ENCODE measurements at places on chromosomes 5 and 9. TPM values are rescaled to one million over a fixed set of nuclear protein-coding genes. Genes with fewer than 3 reads are reported as not detected.

DNA sequence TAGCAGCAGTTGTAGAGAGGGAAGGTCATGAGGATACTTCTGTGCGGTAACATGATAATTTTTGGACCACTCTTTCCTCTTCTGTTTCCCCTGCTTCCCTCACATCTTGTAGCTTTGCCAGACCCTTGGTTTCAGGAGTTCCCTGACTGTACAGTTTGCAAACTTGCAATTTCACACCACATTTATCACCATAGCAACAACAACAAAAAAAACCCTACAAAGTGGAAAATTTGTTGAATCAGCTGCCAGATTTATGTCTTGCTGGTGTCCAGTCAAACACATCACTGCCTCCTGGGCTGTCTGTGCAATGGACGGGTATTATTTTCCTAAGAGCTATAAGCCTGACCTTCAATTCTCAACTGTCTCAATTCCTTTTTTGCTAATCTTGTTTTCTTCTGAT, 751.6 kb downstream of the TLR4 start:
- H3K4me3 ChIP-seq = no peak overlapping the region
- H3K36me3 ChIP-seq = no peaks in the 10 kb centered on the region
- no peak overlapping the region for H3K27ac ChIP-seq

DNA sequence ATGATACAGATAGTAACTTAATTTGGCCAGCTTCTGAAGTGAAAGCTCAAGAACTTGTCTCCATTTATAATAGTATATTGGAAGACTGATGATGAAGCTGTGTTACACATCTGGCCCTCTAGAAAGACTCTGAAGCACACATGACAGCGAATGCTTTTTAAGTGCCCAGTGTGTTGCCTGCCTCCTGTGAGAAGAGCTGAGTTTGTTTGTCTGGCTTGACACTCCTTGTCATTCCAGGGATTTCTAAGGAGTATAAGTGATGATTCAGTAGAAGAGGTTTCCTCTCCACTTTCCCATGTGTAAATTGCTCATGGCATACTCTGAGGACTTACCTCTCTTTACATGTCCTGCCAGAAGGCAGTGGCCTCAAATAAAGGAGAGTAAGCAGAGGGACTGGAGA, 30.4 kb upstream of the LRRTM2 start:
- H3K4me1 ChIP-seq = no peaks in the 10 kb centered on the region
- H3K27ac ChIP-seq = no peak overlapping the region
- H3K4me3 ChIP-seq = no peak overlapping the region
- DNase-seq = no peak
- H3K36me3 ChIP-seq = peaks cover 43% of the 10 kb centered on the region
- H3K27me3 ChIP-seq = no peaks in the 10 kb centered on the region

Gene WNK2
- 19.2 TPM for polyA plus RNA-seq

Gene PDE4D
- 4.9 TPM for polyA plus RNA-seq

Gene CSNK1A1
- polyA plus RNA-seq = 105 TPM

- H3K4me1 ChIP-seq = peaks cover 3% of the 10 kb centered on the region
- no peak overlapping the region for H3K27ac ChIP-seq
- no peak overlapping the region for H3K4me3 ChIP-seq
- DNase-seq = no peak
- no peaks in the 10 kb centered on the region for H3K27me3 ChIP-seq
These were observed 416.5 kb downstream of the MLLT3 start for GRCh38 chr9:20205821-20206220.

DNA sequence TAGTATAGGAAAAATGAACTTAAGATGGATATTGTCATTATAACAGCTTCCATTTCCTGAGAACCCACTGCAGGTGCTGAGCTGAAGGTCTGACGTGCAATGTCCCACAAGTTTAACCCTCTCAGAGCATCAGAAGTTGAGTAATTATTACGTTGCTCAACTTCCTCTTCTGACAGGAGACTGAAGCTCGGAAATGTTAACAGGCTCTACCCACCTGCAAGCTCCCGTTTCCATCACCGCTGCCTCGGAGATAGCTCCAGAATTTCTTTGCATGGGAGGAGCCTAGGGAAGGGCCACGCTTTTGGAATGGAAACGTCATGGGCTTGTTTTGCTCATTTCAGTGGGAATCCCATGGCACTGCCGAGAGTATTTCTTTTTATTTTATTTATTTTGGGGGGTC, 1.0 kb upstream of the NTMT1 start:
- H3K36me3 ChIP-seq = peaks cover 24% of the 10 kb centered on the region
- H3K27ac ChIP-seq = no peak overlapping the region
- peaks cover 31% of the 10 kb centered on the region for H3K4me1 ChIP-seq
- DNase-seq = no peak
- no peaks in the 10 kb centered on the region for H3K27me3 ChIP-seq

DNA sequence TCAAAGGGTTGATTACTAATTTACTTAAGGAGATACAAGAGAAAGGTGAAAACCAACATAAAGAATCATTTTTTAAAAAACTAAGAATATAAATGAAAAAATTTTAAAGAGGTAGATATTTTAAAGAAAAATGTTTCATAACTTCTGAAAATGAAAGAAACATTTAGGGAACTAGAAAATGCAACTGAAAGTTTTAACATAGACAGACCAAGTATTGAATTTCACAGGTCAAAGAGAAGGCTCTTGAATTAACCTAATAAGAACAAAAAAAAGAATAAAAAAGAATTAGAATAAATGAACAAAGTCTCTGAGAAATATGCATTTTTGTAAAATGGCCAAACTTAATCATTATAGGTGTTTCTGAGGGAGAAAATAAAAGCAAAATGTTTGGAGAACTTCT, 16.1 kb upstream of the FAM174A start:
- no peak for DNase-seq
- H3K27me3 ChIP-seq = no peaks in the 10 kb centered on the region
- H3K4me3 ChIP-seq = no peak overlapping the region
- H3K4me1 ChIP-seq = no peaks in the 10 kb centered on the region

- peaks cover 6% of the 10 kb centered on the region for H3K27me3 ChIP-seq
- no peaks in the 10 kb centered on the region for H3K4me1 ChIP-seq
- no peak overlapping the region for H3K4me3 ChIP-seq
- DNase-seq = no peak
- no peak overlapping the region for H3K27ac ChIP-seq
- no peaks in the 10 kb centered on the region for H3K36me3 ChIP-seq
These were observed 160.3 kb upstream of the MVB12B start for GRCh38 chr9:126166291-126166690.

Gene CKMT2
- 1.9 TPM for polyA plus RNA-seq

DNA sequence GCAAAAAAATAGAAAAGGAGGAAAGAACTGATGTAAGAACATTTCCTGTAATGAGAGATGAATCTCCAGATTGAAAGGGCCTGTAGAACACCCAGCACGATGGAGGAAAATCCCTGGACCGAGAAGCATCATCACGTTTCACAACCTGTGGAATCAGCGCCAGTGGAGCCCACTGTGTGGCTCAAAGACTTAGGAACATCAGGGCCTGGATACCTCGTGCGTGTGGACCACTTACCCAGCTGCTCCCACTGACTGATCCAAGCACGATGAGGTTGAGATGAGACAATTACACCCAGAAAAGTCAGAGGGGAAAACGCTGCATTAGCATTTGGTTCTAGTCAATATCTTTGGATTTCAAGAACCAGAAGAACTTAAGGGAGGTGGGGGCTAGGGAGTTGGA, 224.6 kb downstream of the SYK start:
- no peaks in the 10 kb centered on the region for H3K4me1 ChIP-seq
- DNase-seq = no peak
- no peak overlapping the region for H3K4me3 ChIP-seq
- H3K27me3 ChIP-seq = no peaks in the 10 kb centered on the region

DNA sequence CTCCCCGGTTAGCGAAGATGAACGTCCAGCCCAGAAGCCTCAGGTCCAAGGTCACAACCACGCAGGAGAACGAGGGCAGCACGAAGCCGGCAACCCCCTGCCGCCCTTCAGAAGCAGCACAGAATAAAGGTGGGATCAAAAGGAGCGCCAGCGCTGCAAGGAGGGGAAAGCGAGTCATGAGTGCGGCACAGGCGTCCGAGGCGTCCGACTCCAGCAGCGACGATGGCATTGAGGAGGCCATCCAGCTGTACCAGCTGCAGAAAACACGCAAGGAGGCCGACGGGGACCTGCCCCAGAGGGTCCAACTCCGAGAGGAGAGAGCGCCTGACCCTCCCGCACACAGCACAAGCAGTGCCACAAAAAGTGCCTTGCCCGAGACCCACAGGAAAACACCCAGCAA, 5.8 kb downstream of the PPP1R26 start:
- no peaks in the 10 kb centered on the region for H3K27me3 ChIP-seq
- H3K4me1 ChIP-seq = no peaks in the 10 kb centered on the region
- DNase-seq = no peak
- no peak overlapping the region for H3K27ac ChIP-seq
- H3K36me3 ChIP-seq = peaks cover 62% of the 10 kb centered on the region

- no peak overlapping the region for H3K27ac ChIP-seq
- no peaks in the 10 kb centered on the region for H3K36me3 ChIP-seq
- no peak for DNase-seq
- H3K4me3 ChIP-seq = no peak overlapping the region
- no peaks in the 10 kb centered on the region for H3K4me1 ChIP-seq
These were observed 32.4 kb upstream of the C9orf57 start for GRCh38 chr9:72092820-72093219.

Gene PCDHA10
- 0.13 TPM for polyA plus RNA-seq

DNA sequence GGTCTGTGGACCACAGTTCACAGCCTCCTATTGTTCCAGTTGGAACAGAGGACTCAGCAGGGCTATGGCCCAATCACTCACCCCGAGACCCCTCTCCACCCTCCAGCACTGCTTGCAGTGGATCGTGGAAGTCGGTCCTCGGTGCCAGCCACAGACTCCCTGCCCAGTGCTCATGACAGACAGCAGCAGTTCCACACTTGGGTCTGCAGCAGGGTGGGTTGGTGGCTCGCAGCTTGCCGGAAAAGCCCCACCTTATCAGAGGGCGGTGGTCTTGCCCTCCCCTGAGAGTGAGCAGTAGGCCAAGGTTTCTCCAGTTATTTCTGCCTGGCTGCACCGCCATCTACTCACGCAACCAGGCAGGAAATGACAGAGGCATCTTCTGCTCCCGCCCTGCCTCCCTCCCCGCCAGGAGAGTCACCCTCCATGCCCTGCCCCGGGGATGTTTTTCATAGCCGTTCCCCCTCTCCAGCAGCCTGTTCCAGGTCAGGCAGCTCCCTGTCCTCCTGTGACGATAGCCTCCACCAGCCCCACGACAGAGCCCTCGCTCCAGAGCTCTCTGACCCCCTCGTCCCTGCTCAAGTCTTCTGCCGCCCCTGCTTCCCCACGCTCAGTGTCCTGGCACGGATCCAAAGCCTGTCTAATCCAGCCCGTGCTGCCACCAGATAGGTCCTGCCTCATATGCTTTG, 34.5 kb downstream of the UNC5A start:
- H3K4me1 ChIP-seq = no peaks in the 10 kb centered on the region
- DNase-seq = no peak
- H3K27me3 ChIP-seq = peaks cover 14% of the 10 kb centered on the region
- H3K4me3 ChIP-seq = no peak overlapping the region
- no peaks in the 10 kb centered on the region for H3K36me3 ChIP-seq

DNA sequence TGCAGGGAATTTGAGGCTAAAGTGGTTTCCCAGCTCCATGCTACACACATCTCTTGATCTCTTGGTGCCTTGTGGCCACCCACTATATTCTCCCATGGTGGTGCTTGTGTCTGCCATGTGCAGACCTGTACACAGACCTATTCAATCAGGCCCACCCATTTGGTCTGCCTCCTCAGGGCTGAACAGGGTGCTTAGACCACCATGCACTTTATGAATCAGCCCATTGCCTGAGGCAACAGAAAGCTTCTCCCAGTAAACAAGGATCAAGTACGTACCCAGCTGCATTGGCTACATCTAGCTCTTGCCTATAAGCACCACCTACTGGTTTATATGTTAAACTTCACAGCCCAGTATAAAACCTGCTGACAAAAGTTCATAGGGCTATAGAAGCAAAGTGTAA, 664.3 kb upstream of the EDIL3 start:
- H3K4me3 ChIP-seq = no peak overlapping the region
- no peaks in the 10 kb centered on the region for H3K27me3 ChIP-seq
- H3K4me1 ChIP-seq = no peaks in the 10 kb centered on the region
- H3K27ac ChIP-seq = no peak overlapping the region

DNA sequence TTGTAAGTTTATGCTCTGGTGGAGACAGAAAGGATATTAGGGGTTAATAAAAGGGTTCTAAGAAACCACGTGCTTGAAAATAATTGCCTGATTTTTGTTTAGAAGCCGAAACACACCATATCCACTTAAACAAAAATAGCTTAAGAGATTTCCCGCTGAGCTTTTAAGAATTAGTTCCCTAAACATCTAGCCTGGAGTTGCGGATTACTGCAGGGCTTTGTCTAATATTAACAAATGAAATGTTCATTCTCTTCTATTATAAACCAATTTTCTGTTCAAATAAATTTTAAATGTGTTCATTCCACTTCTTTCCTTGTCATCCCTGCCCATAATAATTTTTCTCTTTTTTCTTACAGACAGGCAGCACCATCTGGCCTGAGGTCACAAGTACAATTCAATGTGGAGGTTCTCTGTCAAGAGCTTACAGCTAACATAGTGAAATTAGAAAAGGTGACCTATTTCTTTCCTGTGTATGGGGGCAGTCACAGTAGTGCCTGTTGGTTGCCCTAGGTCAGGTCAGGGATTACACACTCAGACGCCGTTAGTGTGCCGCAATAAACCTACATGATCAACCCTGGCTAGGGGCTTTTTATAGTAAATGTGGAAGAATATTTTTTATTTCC, 65.3 kb downstream of the GRAMD2B start:
- no peak overlapping the region for H3K27ac ChIP-seq
- DNase-seq = no peak
- H3K4me3 ChIP-seq = no peak overlapping the region
- H3K27me3 ChIP-seq = no peaks in the 10 kb centered on the region
- H3K4me1 ChIP-seq = no peaks in the 10 kb centered on the region

- H3K36me3 ChIP-seq = no peaks in the 10 kb centered on the region
- H3K4me1 ChIP-seq = no peaks in the 10 kb centered on the region
- no peak overlapping the region for H3K27ac ChIP-seq
- DNase-seq = no peak
These were observed 1.8 kb downstream of the PRR7 start for GRCh38 chr5:177448244-177448950.

- no peak for DNase-seq
- H3K27me3 ChIP-seq = no peaks in the 10 kb centered on the region
- no peak overlapping the region for H3K27ac ChIP-seq
These were observed 48.9 kb downstream of the NTRK2 start for GRCh38 chr9:84718476-84718875.

GRCh38 chr9:68706363-68707201, 1.5 kb downstream of the PIP5K1B start:
- H3K27ac ChIP-seq = peak overlapping the region; percentile 96
- no peaks in the 10 kb centered on the region for H3K36me3 ChIP-seq
- peak overlapping the region; percentile 73 for H3K4me3 ChIP-seq
- peak; percentile 71 for DNase-seq
- H3K4me1 ChIP-seq = peaks cover 22% of the 10 kb centered on the region

Gene SIT1
- polyA plus RNA-seq = 5.9 TPM

GRCh38 chr5:173944511-173944910, 44.5 kb upstream of the C5orf47 start:
- H3K27ac ChIP-seq = no peak overlapping the region
- no peak overlapping the region for H3K4me3 ChIP-seq
- H3K4me1 ChIP-seq = peaks cover 2% of the 10 kb centered on the region
- peaks cover 11% of the 10 kb centered on the region for H3K36me3 ChIP-seq
- peak; percentile 39 for DNase-seq

Measured in small intestine (tissue), 16 donors.